Esophagus muscularis mucosa (tissue), 4 donors: ENCODE measurements at places on chromosomes 1 and 21. TPM values are rescaled to one million over a fixed set of nuclear protein-coding genes. Genes with fewer than 3 reads are reported as not detected.

- H3K27ac ChIP-seq, result no peak overlapping the region
- H3K27me3 ChIP-seq, result no peaks in the 10 kb centered on the region
- H3K4me1 ChIP-seq, result no peaks in the 10 kb centered on the region
- no peak overlapping the region for H3K4me3 ChIP-seq
- H3K36me3 ChIP-seq, result no peaks in the 10 kb centered on the region
- DNase-seq, result no peak
Measured at GRCh38 chr1:82697965-82698364, 897.2 kb downstream of the ADGRL2 start.

DNA sequence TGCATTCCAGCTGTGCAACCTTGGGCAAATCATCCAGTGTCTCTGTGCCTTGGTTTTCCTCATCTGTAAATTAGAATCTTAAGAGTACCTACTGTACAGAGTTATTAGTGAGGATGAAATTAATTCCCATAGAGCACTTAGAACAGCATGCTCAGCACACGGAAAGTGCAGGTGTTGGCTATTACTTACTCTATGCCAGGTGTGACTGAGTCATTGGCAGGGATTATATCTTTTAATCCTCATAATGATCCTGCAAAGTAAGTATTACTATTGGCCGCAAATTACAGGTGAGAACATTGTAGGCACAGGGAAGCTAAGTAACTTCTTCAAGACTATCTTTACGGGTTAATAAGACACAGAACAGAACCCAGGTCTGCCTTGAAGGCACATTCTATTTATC lies 6.3 kb upstream of the UBE2U start:
- H3K4me3 ChIP-seq, result no peak overlapping the region
- H3K27ac ChIP-seq, result no peak overlapping the region
- no peaks in the 10 kb centered on the region for H3K36me3 ChIP-seq
- H3K27me3 ChIP-seq, result no peaks in the 10 kb centered on the region

OXCT2 gene
- 0.83 TPM for total RNA-seq

GRCh38 chr1:30012455-30013440 lies 710.6 kb downstream of the MATN1 start:
- no peak overlapping the region for H3K4me3 ChIP-seq
- no peak overlapping the region for H3K27ac ChIP-seq
- peak; percentile 81 for DNase-seq
- H3K27me3 ChIP-seq, result no peaks in the 10 kb centered on the region

GRCh38 chr21:28518630-28519029 lies 474.0 kb downstream of the LTN1 start:
- no peak overlapping the region for H3K27ac ChIP-seq
- DNase-seq, result no peak
- peaks cover 10% of the 10 kb centered on the region for H3K4me1 ChIP-seq
- H3K27me3 ChIP-seq, result no peaks in the 10 kb centered on the region
- H3K36me3 ChIP-seq, result no peaks in the 10 kb centered on the region
- H3K4me3 ChIP-seq, result no peak overlapping the region

GRCh38 chr1:113868387-113869083 lies 3.0 kb downstream of the PTPN22 start:
- H3K4me3 ChIP-seq, result no peak overlapping the region
- no peaks in the 10 kb centered on the region for H3K4me1 ChIP-seq
- no peak for DNase-seq
- H3K36me3 ChIP-seq, result no peaks in the 10 kb centered on the region
- no peaks in the 10 kb centered on the region for H3K27me3 ChIP-seq
- no peak overlapping the region for H3K27ac ChIP-seq

DNA sequence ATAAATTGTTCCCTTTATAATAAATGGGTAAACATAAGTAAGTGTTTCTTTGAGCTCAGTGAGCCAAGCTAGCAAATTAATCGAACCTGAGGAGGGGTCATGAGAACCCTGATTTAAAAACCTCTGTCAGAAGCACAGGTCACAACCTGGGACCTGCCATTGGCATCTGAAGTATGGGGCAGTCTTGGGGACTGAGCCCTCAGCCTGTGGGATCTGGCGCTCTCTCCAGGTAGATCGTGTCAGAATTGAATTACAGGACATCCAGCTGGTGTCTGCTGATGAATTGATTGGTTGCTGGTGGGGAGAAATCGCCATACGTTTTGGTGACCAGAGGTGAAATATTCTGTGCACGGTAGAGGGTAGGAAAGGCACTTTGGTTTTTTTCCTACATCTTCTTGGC lies 17.5 kb downstream of the UCK2 start:
- H3K36me3 ChIP-seq, result no peaks in the 10 kb centered on the region
- H3K4me3 ChIP-seq, result no peak overlapping the region
- H3K27me3 ChIP-seq, result no peaks in the 10 kb centered on the region
- H3K27ac ChIP-seq, result no peak overlapping the region
- H3K4me1 ChIP-seq, result peaks cover 19% of the 10 kb centered on the region

ADGRL4 gene
- total RNA-seq, result 34.9 TPM

DNA sequence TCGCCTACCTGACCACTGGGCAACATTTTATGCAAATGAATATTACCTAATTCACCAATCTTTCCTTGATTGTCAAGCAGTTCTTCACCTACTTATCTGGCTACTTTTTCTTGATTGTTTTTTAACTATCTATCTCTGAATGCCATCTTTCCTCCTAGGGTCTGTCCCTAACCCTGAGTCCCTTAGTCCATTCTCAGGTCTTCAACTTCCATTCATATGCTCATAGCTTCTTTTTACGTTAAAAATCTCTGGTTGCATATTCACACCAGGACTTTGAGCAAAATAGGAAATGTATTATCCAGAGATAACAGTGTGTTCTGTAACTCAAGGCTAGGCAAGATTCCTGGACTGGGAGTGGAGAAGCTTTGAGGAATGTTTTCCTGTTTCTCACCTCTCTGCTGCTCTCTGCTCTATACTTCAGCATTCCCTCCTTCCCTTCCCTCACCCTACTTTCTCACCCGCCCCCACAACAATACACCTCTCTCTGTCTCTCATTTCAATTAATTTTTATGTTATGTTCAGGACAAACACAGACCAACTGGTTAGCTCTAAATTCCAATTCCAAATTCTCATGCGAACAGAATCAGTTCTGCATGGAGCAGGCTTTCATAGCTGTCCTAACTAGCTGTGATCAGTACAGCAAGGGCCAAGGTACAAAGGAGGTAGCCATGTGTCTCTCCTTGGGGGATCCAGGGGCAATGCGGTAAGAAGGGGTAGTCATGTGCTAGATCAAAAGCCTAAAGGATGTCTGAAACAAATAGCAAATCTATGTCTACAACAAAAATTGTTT lies 278.4 kb downstream of the USH2A start:
- no peaks in the 10 kb centered on the region for H3K27me3 ChIP-seq
- H3K36me3 ChIP-seq, result no peaks in the 10 kb centered on the region
- no peak for DNase-seq
- no peak overlapping the region for H3K27ac ChIP-seq
- H3K4me1 ChIP-seq, result no peaks in the 10 kb centered on the region

AKR7A3 gene
- total RNA-seq, result 0.83 TPM

- no peaks in the 10 kb centered on the region for H3K27me3 ChIP-seq
- peaks cover 7% of the 10 kb centered on the region for H3K36me3 ChIP-seq
- no peak overlapping the region for H3K4me3 ChIP-seq
- H3K4me1 ChIP-seq, result no peaks in the 10 kb centered on the region
Measured at GRCh38 chr1:236181059-236181458, 38.7 kb downstream of the GPR137B start.

HMGN1 gene
- 69.1 TPM for total RNA-seq

GRCh38 chr1:222618001-222618879 lies at the start of gene MIA3:
TSS of gene MIA3 (plus strand) at chr1:222618097. CDS start at chr1:222618111, 14 bp downstream.
- no peaks in the 10 kb centered on the region for H3K27me3 ChIP-seq
- no peak for DNase-seq
- peak within 1 kb of the TSS; percentile 91 for H3K4me3 ChIP-seq
